ENCODE measurements at places on chromosomes 11 and 22.

GRCh38 chr11:126098204-126098769, 35.6 kb upstream of the CDON start:
- no peak for DNase-seq

GRCh38 chr11:83054001-83054400, 17.7 kb downstream of the RAB30 start:
- DNase-seq, result no peak

DNA sequence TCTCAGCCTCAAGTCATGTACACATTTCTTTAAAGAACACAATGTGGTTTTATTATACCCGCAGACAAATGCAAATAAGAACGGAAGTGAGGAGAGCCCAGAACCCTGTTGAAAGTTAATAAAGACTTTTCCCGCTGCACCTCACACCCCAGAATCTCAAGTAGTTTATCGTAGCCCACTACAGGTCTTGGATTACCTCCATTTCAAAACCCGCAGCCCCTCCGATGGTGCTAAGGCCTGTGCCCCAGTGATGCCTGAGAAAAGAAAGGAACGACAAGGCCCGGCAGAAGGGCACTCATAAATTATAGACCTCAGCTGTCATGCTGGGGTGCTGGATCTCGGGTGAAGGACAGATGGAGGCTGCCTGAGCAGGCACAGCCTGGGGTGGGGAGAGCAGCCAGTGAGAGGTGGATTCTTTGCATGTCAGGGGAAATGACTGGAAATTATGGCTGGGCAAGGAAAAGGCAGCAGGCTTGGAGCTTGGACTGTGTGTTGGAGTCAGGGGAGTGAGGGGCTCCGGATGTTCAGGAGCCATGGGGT, 354.1 kb downstream of the NTM start:
- no peak for DNase-seq

DNA sequence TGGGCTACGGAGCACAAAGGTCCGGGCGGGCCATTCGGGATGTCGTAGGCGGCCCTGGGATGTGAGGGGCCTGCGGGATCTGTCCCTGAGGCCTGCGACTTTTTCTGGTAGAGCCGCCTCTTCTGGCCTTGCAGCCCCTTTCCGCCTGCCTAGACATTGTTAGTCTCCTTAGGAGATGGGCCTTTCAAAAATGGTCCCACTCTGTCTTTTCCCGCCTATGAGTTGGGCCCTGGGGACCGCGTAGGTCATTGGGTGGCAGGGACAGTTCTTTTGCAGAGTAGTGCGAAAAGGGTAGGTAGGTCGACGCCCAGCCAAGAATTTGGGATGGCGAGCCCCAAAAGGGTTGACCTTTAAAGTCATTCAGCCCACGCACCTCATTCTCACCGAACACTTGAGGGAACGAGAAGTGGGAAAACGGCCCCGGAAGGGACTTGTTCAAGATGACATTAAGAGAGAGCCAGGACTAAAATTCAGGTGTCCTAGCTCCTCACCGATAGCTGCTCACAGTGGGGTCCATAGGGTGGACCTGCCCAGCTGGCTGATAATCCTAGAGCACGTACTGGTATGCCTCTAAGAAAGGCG, 785 bp downstream of the OTUB1 start:
- DNase-seq, result no peak

- DNase-seq, result no peak
These were observed 151.4 kb downstream of the BLID start for GRCh38 chr11:121964591-121964990.

DNA sequence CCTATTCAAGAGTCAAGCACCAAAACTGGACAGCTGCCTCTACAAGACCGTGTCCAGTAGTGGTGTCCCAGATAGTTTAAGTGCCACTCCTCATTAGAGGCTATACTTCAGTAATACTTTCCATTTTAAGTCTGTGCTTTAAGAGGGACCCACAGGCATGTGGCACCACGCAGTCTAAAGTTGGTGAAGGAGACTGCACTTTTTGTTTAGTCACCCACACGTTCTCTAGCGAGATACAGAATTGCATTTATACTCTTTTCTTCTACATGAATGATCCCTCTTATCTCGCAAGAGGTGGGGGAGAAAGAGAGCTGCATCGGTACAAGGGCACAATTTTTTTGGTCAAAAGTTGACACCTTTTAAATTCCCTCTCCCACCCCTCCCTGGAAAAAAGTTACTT, 41.5 kb downstream of the DDX6 start:
- DNase-seq, result no peak

- peak; percentile 27 for DNase-seq
These were observed 892 bp downstream of the GDPD5 start for GRCh38 chr11:75524665-75525432.

- peak; percentile 36 for DNase-seq
These were observed 2.2 kb downstream of the RFPL2 start for GRCh38 chr22:32202539-32203180.

DNA sequence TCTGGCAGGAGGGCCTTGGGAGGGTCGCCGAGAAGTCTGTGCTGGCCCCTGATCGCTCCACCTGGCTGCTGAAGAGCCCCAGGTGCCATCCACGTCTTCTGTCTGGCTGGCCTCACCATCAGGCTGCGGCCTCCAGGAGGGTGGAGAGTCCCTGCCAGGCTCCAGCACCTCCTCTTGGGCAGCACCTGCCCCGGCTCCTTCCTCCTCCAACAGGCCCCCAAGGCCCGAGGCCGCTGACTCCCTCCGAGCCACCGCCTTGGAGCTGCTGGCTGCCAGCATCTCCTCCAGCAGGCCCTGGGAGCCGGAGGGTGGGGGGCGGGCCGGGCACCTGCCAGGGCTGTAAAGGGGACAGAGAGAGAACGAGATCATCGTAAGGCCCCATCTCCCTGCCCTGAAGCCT, 22.3 kb downstream of the TNKS1BP1 start:
- DNase-seq, result no peak

- DNase-seq, result no peak
These were observed 66.8 kb downstream of the CYB5R2 start for GRCh38 chr11:7606496-7606895.

- no peak for DNase-seq
These were observed 29.7 kb upstream of the B3GAT1 start for GRCh38 chr11:134441706-134442105.

GRCh38 chr11:121914508-121915059, 201.4 kb downstream of the BLID start:
- no peak for DNase-seq

DNA sequence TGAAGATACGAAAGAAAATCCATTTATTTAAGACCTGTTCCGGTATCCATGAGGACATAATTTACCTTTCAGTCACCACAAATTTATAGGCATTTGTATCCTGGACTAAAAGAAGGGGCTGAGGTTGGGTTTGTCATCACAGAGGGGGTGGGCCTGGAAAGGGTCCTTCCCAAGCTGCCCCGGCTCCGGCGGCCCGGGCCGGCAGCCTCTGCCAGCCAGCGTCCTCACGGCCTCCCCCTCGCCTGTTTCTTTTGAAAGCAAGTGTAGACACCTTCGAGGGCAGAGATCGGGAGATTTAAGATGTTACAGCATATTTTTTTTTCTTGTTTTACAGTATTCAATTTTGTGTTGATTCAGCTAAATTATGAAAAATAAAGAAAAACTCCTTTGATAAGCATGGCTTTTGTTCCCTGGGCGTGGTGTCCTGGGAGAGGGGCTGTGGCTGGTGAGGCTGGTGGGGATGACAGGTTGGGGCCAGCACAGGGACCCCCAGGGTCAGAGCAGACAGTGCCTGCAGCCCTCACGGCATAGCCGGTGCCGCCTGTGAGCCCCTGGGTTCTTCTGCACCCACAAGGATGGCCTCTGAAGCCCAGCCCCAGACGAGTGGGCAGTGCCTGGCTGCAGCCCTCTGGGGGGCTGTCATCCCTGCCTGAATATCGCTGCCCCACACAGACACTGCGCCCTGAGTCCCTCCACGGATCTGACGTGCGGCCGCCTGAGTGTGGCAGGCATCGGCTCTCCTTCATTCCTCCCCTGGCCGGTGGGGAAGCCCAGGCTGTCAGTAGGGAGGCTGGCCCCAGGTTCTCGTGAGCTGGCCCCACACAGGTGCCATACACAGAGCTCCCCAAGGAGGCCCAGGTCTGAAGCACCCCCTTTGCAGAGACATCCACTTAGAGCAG, 1075.9 kb downstream of the BRD1 start:
- no peak for DNase-seq

- DNase-seq, result peak; percentile 64
These were observed 2.0 kb downstream of the NAA40 start for GRCh38 chr11:63940786-63941185.

DNA sequence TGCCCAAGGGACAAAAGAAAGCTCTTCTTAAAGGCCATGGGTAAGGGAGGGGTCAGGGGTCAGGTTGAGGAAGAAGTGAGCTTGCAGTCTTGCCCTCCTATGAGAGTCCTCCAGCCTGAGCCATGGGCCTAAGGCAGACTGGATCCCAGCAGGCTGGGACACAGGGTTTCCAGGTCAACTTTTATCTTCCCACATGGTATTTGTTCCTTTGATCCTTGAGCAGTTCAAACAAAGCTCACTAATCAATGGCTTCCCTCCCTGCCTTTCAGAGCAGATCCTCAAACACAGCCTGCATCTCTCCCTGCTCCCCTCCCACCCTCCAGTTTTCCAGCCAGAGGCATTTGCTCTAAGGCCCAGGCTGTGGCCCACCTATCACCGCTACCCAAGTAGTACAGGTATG, 589.3 kb downstream of the INSC start:
- no peak for DNase-seq

DNA sequence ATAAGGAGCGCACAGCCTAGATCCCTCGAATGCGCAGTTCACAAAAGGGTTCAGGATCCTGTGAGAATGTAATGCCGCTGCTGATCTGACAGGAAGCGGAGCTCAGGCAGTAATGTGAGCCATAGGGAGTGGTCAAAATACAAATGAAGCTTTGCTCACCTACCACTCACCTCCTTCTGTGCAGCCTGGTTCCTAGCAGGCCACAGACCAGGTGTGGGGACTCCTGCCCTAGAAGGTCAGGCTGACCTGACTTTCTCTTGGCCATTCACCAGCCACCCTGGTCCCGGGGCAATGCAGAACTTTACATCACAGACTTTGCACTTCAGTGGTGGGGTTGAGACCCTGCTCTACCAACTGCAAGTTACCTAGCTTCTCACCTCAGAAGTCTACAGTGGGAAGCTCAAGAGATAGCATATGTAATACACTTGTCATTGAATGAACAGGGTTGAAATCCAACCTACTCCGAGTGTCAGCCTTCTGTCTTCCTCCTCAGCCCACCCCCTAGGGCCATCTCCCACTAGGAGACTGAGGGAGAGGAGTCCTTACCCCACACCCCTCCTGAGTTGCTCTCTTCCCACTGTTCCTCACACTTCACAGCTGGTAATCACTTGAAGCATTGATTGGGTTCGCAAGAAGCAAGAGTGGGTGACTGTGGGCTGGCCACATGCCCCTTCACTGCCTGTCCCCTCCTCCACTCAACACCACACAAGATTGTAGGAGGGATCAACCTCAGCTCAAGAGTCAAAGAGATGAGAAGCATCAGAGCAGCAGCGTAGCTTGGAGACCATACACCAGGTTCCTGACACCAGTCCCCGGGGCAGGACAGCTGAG, 2.0 kb upstream of the KCNJ1 start:
- DNase-seq, result no peak

DNA sequence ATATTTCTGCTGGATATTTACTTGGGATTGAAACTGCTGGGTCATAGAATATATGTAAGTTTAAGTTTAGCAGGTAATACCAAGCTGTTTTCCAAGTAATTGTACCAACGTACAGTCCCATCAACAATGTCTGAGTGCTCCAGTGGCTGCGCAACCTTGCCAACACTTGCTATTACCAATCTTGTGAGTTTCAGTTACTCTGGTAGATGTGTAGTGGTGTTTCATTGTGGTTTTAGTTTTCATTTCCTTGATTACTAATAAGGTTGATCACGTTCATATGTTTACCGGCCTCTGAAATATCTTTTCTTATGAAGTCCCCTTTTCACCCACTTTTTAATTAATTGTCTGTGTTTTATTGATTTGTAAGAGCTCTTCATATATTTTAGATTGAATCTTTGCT, 370.6 kb upstream of the CADM1 start:
- DNase-seq, result no peak

DNA sequence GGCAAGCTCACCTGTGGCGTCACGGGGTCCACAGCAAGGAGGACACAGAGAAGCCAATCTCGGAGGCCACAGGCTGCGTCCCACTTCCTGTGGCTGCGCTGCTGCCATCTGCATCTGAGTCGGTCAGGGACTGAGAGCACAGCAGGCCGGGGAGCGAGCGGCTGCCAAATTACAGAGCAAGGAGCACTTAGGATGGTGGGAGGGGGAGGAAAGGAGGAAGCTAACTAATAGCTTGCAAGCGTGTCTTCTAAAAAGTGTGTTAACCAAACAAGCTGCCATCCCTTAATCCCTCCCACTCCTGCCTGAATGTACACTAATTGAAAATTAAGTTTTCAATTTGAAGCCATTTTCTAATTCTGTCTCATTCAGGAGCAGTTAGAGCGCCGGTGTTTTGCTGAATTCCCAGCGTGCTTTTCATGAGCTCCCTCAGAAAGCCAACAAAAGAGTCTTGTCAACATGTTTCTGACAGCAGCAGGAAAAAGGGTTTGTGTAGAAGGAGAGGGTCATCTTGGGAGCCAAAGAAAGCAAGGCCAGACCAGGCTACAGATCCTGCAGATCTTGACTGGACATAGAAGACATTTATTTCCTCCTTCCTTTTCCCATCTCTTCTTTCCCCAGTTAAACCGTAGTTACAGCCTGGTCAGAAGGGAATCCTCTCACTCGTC, 42.4 kb upstream of the API5 start:
- no peak for DNase-seq

DNA sequence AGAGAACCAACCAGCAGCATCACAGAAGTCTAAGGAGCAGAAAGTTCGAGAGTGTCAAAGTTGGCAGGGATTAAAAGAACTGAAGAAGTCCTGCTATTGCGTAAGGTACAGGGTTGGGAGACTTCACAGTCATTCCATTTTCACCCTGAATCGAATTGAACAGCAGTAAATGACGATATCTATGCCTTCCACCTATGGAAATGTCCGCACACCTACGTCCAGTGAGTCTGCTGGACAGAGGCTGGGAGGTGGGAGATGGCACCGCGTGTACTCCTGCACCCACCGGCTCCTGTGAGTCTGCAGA, 116.7 kb downstream of the MICAL3 start:
- no peak for DNase-seq

- DNase-seq, result no peak
These were observed 460.8 kb upstream of the CNTN5 start for GRCh38 chr11:98559961-98560360.

GRCh38 chr11:44934735-44935250, 15.9 kb downstream of the TP53I11 start:
- DNase-seq, result no peak

GRCh38 chr11:19912115-19912957, 199.7 kb downstream of the NAV2 start:
- DNase-seq, result no peak

DNA sequence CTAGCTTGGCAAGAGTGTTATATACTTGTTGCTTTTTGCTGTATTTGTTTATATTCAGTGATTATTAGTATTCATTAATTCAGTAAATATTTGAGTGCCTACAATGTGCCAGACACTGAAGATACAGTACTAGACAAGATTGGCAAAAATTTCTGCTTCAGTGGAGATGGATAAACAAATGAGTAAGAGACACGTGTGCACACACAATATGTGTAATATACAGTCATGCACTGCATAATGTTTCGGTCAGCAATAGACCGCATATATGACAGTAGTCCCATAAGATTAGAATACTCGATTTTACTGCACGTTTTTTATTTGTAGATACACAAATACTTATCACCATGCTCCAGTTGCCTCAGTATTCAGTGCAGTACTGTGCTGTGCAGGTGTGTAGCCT, 104.9 kb upstream of the GAL start:
- DNase-seq, result no peak

All from inflammatory macrophage (primary cell).